ENCODE measurements at places on chromosomes 1 and 21. TPM values are rescaled to one million over a fixed set of nuclear protein-coding genes. Genes with fewer than 3 reads are reported as not detected.

- no peak for DNase-seq
Measured at GRCh38 chr1:925561-926421, 2.1 kb downstream of the SAMD11 start.

OR1C1 gene
- polyA plus RNA-seq: not detected

- no peak for DNase-seq
Measured at GRCh38 chr1:172357753-172358385, 62.6 kb upstream of the C1orf105 start.

GRCh38 chr1:207497941-207498340 is 2.0 kb downstream of the CR1 start:
- no peak for DNase-seq

- no peak for DNase-seq
Measured at GRCh38 chr1:69082312-69082711, 485.4 kb upstream of the LRRC7 start.

SPRR5 gene
- not detected for polyA plus RNA-seq

GRCh38 chr1:31042656-31043055 is 22.9 kb downstream of the PUM1 start:
- DNase-seq: no peak

RXFP4 gene
- polyA plus RNA-seq: not detected

DNA sequence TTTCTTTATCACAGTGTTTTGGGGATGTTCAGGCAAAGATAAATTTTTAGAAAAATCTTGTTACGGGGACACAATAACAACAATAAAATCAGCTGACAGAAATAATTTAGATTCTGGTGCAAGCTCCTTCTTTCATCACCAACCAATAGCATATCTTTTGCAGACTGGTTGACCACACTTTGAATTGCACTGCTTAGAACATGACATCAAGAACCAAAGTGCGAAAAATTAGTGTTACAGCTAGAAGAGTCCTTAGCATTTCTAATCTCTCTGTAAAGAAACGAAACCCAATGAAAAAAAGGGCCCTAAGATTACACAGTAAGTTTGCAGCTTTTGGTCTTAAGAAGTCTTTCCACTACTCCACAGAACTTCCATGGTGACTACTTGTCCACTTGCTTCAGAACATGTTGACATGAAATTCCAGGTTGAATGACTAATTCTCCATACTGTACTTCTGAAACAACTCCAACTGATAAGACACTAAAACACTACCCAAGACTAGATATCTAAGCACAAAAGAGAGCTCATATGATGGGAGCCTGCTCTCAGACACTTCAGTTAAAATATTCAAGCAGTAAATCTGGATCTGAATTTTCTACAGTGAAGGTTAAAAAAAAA is 31.3 kb downstream of the XKR8 start:
- no peak for DNase-seq

C1orf94 gene
- polyA plus RNA-seq: not detected

GRCh38 chr1:50103615-50104081 is 5.1 kb upstream of the ELAVL4 start:
- no peak for DNase-seq

Measured in left renal pelvis (tissue), 4 donors.